ENCODE measurements at places on chromosomes 1 and 21.

GRCh38 chr1:158818975-158819431 is 12.1 kb upstream of the MNDA start:
- DNase-seq = no peak

- DNase-seq = peak; percentile 45
These were observed 74.3 kb upstream of the ADAR start for GRCh38 chr1:154682254-154682653.

DNA sequence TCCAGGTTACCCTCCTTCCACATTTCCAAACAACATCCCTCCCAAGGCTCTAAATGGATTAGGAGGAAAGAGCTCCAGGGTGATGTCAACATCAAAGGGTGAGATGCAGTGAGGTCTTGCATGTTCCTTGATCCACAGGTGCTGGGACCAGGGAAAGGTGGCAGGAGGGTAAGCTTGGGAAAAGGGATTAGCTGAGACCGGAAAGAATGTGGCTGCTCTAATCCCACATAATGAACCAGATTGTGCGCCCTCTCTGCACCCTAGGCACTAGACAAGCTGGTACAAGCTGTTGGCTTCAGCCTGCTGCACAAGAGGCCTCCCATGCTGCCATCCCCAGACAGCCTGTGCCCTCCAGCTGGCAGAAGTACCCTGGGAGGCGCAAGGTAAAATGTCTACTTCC is 34.9 kb downstream of the PLXNA2 start:
- no peak for DNase-seq

DNA sequence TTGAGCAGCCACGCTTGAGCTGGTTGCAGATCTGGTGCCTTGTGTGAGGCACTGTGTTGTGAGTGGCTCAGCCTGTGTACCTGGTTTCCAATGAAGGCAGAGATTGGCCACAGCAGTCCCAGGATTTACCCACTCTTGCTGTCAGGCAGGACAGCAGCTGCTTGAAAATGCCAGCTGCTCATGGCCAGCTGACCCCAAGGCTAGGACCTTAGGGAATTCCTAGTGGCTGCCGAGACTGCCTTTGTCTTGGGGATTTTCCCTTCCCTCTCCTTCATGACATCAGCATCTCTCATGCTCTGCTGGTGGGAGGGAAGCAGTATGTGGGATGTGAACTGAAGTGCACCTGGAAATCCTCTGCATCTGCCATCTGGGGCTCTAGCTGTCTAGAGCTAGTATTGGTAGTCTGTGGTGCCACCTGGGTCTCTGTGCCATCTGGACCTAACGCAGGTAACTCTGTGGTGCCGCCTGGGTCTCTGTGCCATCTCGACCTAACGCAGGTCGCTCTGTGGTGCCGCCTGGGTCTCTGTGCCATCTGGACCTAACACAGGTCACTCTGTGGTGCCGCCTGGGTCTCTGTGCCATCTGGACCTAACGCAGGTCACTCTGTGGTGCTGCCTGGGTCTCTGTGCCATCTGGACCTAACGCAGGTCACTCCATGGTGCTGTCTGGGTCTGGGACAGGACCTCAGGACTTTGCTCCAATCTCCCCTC is 3.8 kb upstream of the LRRC47 start:
- DNase-seq = no peak

- DNase-seq = no peak
These were observed 4.7 kb downstream of the UROD start for GRCh38 chr1:45016767-45017166.

DNA sequence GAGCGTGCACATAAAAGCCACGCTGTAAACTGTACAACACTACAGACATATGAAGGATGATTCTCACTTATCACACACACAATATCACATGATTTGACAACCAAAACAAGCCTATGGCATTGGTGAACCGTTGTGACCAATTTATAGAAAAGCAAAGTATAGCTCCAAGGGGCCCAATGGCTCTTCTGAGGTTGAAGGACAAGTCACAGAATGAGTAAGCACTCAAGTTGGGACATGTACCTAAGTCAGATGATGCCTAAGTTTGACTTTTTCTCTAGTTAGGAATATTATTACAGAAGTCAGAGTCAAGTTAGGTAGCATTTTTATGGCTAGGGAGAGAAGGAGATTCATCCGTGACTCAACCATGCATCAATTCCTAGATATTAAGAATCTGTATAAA is 45.7 kb downstream of the PLPP3 start:
- no peak for DNase-seq

GRCh38 chr1:156721131-156721530 is 7.1 kb upstream of the METTL25B start:
- no peak for DNase-seq

DNA sequence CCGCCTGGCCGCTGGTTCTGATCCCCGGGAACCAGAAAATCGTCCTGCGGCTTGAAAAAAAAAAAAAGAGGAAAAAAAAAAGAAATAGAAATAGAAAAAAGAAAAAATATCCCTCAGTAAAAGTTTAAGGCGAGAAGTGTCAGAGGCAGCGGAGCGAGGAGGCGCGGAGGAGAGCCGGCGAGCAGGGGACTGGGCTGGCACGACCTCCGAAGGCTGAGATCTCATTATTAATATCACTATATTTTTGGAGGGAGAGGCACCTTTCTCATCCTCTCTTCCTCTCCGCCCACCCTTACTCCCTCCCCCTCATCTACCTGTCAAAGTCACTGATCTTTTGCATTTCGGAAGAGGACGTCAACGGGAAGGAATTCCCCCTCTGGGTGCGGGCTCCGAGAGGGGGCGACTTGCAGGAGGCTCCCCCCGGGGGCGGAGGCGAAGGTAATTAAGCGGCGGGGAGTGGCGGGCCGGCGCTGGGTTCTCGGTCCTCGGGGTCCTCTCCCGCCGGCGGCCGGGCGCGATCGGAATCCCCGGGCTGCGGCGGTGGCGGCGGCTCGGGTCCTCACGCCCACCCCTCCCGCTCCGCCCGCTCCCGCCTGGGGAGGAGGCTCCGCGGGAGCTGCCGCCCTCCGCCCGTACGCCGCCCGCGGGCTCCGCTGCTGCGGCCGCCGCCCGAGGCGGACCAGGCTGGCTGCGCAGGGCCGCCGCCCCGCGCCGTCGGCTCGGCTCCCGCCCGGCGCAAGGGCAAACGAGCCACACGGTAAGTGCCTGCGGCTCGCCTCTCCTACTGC is at the start of gene NTNG1:
Gene NTNG1, plus strand, starts transcription at position 337 of the 788 bp plus-strand sequence.
- peak; percentile 45 for DNase-seq

GRCh38 chr21:38766987-38767722 is 38.6 kb upstream of the ETS2 start:
- no peak for DNase-seq

DNA sequence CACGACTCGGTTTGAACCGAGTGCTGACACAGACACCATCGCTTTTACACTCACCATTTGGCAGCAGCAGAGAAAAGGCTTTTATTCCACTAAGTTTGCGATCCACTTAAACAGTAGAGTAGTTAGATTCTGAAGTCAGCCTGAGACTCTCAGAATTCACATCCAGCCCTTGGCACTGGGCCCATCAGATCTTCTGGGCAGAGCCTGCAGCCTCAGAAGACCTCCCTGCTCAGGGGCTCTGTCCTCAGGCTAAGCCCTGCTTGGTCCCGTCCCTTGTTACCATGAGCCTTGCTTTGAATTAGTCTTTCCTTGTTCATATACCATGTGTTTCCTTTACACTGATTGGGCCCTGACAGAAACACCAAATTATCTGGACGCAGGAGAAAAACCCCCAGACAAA is 41.4 kb upstream of the AJAP1 start:
- no peak for DNase-seq
